ENCODE measurements at places on chromosomes 3 and 15. TPM values are rescaled to one million over a fixed set of nuclear protein-coding genes. Genes with fewer than 3 reads are reported as not detected.

DNA sequence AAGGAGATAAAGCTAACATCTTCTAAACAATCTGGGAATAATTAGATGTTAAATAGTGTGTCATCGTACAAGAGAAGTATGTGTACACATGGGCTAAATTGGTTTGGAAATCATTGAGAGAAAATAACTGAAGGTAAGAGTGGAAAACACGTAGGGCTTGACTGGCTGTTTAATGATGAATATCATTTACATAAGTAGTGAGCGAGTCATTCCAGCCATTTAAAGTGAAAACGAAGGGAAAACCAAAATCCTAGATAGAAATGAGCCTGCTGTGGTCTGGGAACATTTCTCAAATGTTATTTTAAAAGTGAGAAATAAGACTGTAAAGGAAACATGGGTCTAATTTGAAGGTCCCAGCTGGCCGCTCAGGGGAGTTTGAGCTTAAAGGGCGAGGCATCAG, 41.9 kb upstream of the KCNMB2 start:
- peak; percentile 41 for DNase-seq

- peak; percentile 4 for DNase-seq
Observed at GRCh38 chr3:69142090-69142489, 19.7 kb upstream of the LMOD3 start.

The EPHB1 gene
- 2.6 TPM for total RNA-seq

- peak; percentile 87 for DNase-seq
Observed at GRCh38 chr15:58475573-58476524, 44.1 kb downstream of the LIPC start.

GRCh38 chr3:24237971-24238706, 256.5 kb downstream of the THRB start:
- DNase-seq: peak; percentile 89

The SCAANT1 gene
- total RNA-seq: not detected

DNA sequence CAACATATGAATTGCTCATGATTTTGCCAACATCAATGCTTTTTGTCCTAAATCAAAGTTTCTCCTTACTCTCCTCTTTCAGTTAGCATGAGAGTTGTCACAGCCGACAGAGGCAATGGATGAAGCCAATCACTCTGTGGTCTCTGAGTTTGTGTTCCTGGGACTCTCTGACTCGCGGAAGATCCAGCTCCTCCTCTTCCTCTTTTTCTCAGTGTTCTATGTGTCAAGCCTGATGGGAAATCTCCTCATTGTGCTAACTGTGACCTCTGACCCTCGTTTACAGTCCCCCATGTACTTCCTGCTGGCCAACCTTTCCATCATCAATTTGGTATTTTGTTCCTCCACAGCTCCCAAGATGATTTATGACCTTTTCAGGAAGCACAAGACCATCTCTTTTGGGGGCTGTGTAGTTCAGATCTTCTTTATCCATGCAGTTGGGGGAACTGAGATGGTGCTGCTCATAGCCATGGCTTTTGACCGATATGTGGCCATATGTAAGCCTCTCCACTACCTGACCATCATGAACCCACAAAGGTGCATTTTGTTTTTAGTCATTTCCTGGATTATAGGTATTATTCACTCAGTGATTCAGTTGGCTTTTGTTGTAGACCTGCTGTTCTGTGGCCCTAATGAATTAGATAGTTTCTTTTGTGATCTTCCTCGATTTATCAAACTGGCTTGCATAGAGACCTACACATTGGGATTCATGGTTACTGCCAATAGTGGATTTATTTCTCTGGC, 2.5 kb downstream of the OR4F6 start:
- DNase-seq: no peak

DNA sequence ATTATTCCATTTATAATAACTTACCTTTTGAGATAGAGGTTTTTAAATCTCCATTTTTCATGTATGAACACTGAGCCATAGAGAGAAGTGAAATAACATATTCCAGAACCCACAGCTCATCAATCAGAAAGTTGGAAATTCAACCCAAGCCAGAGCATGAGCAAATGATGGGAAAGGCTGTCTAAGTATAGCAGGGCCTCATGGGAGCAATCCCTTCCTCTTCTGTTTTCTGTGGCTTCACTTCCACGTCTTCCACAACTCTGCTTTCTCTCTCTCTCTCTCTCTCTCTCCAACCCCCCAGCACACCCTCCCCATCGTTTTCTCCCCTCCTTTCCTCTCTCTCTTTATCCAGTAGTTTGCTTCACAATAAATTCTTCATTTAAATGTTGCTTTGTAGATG, 14.8 kb upstream of the IL1RAP start:
- DNase-seq: no peak

The CFAP44 gene
- total RNA-seq: 1.6 TPM

GRCh38 chr3:53171064-53171418, 10.0 kb downstream of the PRKCD start:
- no peak for DNase-seq

The FRMD4B gene
- total RNA-seq: 2.6 TPM

GRCh38 chr3:111210003-111210711, 138.5 kb downstream of the NECTIN3 start:
- DNase-seq: peak; percentile 14

The CCDC191 gene
- total RNA-seq: 1.6 TPM

The LARP6 gene
- total RNA-seq: 72.7 TPM

All from RPMI7951 (cell line).